ENCODE measurements at places on chromosomes 2 and 18. TPM values are rescaled to one million over a fixed set of nuclear protein-coding genes. Genes with fewer than 3 reads are reported as not detected.

- no peak for DNase-seq
Observed at GRCh38 chr2:186503827-186504606, 18.0 kb downstream of the ZC3H15 start.

GRCh38 chr2:12051831-12052230 lies 305.4 kb downstream of the LPIN1 start:
- DNase-seq: no peak

- no peak for DNase-seq
Observed at GRCh38 chr2:236993286-236993685, 92.4 kb upstream of the COPS8 start.

DNA sequence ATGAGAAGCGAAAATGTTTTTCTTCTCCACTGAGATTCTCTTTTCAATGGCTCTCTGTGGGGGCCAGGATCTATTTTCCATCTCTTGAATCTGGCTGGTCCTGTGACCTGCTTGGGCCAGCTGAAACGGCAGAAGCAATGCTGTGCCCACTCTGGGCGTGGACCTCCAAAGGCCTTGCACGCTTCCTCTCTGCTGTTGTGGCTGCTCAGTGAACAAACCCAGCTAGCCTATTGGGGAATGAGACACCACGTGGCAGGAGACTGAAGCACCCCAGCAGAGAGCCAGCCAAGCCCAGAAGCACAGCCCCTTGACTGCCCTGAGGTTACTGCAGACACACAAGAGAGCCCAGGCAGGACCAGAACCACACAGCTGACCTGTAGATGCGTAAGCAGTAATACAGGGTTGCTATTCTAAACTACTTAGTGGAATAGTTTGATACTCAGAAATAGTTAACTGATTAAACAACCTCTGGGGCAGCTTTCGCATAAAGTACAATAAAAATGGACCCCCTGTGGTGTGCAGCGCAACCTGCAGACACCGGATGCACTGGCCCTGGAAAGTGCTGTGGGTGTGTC lies 221.7 kb upstream of the SH3BP4 start:
- no peak for DNase-seq

The SCYGR3 gene
- total RNA-seq: not detected

DNA sequence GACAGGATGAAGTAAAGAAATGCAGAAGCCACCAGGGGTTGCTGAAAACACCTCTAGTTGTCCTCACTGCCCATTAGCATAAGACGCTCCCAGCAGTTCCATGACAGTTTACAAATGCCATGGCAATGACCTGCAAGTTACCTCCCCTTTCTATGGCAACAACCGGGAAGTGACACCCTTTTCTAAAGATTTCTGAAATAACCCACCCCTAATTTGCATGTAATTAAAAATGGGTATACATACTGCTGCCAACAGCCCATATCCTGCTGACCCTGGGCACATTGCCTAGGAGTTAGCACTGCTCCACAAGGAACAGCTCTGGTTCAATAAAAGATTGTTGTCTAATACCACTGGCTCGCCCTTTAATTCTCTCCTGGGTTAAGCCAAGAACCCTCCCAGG lies 178.3 kb upstream of the LRATD1 start:
- DNase-seq: no peak

DNA sequence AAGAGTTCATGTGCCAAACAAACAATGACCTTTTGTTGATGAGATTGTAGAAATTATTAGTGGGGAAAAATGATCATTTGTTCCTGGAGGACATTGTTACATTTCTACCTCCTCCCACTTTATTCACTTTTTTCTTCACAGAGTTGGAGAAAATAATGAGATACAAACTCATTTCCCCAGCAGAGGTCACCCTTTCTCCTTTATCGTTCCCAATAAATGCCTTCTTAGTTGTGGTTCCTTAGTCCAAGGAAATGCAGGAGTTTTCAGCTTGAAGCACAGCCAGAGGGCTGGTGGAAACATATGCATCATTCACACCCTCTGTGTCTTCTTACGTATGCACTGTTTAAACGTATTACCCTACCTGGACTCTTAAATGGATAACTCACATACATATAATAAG lies 108.8 kb downstream of the SLC4A3 start:
- no peak for DNase-seq

DNA sequence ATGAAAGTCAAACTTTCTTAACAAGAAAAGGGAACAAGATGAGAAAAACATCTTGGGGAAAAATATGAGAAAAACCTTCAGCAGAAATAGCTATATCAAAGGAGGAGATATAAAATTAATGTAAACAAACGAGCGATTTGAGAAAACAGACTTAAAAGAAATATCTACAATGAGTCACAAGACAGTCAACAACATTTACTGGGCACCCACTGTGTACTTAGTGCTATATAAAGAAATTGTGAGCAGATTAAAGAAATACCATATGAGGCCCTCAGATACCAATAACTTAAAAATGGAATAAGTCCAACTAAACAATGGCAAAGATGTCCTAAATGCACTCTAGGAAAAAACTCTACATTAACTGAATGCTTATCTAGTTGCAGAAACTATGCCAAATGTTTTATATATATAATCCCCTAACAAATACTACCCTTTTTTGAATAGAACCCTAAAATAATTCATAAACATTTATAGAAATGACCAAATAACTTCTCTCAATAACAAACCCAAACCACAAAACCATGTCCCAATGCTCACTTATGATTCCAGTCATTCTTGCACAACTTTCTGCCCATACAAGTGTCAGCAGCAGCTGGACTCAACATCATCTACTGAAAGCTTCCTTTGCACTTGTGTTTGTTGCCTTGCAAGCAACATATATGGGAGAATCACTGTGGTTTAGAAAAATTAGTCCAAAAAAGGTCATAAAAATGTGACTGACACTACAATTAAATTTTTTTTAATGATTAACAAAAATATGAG lies 83.5 kb downstream of the COBLL1 start:
- DNase-seq: no peak

The ZNF804A gene
- total RNA-seq: not detected

DNA sequence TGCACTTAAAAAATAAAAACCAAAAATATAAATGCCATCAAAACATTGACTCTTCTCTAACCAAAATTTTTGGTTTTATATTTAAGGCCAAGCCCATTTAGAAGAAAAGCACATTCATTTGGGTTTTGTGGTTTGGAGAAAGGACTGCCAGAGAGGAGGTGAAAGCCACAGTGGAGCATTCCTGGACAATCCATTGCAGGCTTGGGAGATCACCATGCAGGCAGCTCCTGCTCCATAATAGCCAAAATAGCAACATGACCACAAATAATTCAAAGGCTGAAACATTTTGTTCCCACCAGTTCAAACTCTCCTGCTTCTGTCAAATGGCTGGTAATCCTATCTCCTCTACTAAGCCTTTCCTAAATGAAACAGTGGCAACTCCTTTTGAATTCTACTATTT lies 73.5 kb downstream of the GALNT3 start:
- no peak for DNase-seq

The GPR35 gene
- 2.8 TPM for total RNA-seq

DNA sequence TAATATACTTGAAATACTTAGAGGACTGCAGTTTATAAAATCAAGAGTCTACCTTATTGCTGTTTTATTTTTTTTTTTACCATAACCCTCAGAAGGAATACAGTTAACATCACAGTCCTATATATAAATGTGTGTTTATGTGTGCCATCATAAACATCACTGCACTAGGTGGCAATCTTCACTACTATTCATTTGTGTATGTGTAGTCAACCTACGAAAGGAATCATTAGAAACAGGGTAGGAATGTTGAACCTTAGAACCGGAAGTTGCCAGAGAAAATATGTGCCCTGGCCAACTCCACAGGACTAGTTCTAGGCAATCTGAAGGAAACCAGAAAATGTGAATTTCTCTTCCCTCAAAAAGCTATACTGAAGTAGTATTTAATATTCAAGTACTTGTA lies 3.4 kb downstream of the GEN1 start:
- no peak for DNase-seq

DNA sequence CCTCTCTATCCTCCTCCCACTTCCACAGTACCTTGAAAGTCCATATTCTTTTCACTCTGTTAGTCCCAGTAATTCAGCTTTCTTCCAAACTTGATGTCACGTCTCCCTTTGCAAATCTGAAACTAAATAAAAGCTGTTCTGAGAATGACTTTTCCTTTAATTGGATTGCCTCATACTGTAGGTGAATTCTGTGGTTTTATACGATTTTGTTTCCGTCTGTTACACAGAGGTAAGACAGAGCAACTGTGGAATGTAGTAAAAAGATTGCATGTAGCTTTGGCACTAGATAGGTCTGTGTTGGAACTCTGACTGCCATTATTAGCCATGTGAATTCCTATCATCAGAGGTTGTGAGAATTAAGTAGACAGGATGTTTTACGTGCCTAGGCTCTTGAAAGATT lies 25.9 kb downstream of the MALT1 start:
- DNase-seq: no peak
